Sigmoid colon (tissue), 7 donors: ENCODE measurements at places on chromosomes 3 and 15. TPM values are rescaled to one million over a fixed set of nuclear protein-coding genes. Genes with fewer than 3 reads are reported as not detected.

DNA sequence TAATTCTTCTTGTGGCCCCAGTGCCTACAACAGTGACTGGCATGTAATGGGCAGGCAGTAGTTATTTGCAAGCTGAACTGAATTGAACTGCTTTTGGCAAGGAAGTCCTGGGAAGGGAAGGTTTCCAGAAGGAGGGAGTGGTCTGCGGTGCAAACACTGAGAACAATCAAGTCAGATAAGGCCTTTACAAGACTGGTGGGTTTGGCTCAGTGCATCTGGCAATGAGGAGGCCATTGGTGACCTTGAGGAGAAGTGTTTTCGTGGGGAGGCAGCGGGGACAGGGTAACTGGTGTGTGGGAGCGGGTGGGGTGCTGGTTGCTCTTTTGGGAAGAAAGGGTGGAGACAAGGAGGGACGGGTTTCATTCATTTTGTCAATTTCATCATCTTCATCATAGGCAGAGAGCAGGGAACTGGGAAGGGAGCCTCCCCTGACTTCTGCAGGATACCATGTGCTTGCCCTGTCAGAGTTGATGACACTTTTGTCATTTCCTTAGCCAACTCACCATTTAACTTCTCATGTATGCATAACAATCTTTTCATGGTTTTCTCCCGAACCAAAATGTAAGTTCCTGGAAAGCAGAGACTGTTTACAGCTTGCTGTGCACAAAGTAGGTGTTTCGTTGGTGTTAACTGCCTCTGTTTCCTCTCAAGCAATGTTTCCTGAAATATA lies 8.4 kb upstream of the EHD4 start:
- no peaks in the 10 kb centered on the region for H3K4me1 ChIP-seq
- H3K4me3 ChIP-seq, result no peak overlapping the region
- DNase-seq, result peak; percentile 34
- H3K27ac ChIP-seq, result no peak overlapping the region

DNA sequence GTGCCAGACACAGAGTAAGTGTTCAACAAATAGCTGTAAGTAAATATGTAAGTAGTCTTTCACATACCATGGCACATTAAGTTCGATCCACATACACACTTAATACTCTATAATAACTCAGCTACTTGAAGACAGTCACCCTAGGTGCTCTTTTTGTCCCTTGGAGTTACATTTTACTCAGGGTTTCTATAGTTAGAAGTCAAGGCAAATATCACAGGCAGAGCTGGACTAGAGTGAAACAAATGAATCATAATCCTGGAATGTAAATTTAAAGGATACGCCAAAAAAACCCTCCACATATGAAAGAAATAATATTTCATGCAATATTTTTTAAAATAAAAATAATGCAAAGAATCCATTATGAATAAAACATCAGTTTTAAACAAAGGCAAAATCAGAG lies 461.8 kb downstream of the MAGI1 start:
- no peaks in the 10 kb centered on the region for H3K36me3 ChIP-seq
- H3K4me3 ChIP-seq, result no peak overlapping the region
- DNase-seq, result no peak
- H3K27ac ChIP-seq, result no peak overlapping the region

- H3K4me3 ChIP-seq, result no peak overlapping the region
- H3K27me3 ChIP-seq, result no peaks in the 10 kb centered on the region
- DNase-seq, result no peak
- no peaks in the 10 kb centered on the region for H3K36me3 ChIP-seq
- H3K4me1 ChIP-seq, result no peaks in the 10 kb centered on the region
Observed at GRCh38 chr3:167684388-167684993, 30.7 kb upstream of the WDR49 start.

DNA sequence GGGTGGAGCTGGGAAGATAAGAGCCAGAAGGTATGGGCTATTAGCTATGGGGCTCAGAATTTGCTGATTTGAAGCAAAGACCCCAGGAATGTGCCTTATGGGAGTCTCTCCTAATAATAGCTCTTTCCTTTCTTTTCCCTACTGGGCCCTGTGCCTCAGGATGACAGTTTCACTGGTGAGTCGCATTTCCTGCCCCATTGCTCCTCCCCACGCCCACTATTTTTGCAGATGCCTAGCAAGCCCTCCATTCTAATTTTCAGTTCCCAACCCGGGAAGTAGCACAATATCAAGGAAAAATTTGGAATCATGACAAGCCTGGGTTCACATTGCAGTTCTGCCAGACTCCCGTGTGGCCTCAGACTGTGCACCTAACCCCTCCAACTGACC lies 583 bp downstream of the IL17RE start:
- H3K27me3 ChIP-seq, result no peaks in the 10 kb centered on the region
- H3K27ac ChIP-seq, result no peak overlapping the region
- peak overlapping the region; percentile 8 for H3K4me3 ChIP-seq
- no peaks in the 10 kb centered on the region for H3K36me3 ChIP-seq

DNA sequence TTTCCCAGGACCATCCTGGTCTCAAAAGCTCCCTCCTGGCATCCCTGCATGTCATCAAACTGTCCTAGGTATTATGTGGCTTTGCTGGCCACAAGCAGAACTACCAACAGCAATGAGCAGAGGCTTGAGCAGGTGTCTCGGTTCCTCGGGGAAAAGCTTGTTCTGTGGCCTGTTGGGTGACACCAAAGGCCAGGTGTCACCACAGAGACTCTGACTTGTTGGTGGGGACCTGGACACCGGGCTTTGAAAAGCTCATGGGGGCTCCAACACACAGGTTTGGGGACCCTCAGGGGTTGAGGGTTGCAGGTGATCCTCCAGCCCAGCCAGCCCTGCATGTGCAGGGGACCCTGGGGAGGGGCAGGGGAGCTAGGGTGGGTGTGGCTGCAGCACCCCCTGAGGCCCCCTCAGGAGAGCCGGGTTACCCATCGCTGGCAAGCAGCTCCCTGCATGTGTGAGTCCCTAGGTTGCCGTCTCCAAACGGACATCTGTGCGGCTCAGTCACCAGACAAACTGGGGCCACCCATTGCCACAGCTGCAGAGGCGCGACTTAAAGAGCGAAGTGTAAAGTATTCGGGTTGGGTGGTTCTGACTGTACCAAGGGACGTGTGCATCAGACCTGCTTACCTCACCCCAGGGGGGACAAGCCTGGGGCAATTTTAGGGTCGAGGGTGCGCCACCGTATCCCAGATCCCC lies 140.1 kb downstream of the CHSY1 start:
- no peak overlapping the region for H3K27ac ChIP-seq
- no peaks in the 10 kb centered on the region for H3K36me3 ChIP-seq
- no peak overlapping the region for H3K4me3 ChIP-seq

The THUMPD3 gene
- polyA plus RNA-seq, result 15.6 TPM

The MITF gene
- 6.0 TPM for polyA plus RNA-seq

The AMIGO3 gene
- polyA plus RNA-seq, result not detected

The SMCO1 gene
- polyA plus RNA-seq, result not detected
